Neural crest cell (in vitro differentiated cells): ENCODE measurements at places on chromosomes 3 and 15. TPM values are rescaled to one million over a fixed set of nuclear protein-coding genes. Genes with fewer than 3 reads are reported as not detected.

- DNase-seq, result no peak
- H3K36me3 ChIP-seq, result no peaks in the 10 kb centered on the region
- H3K4me3 ChIP-seq, result no peak overlapping the region
- H3K27me3 ChIP-seq, result no peaks in the 10 kb centered on the region
Observed at GRCh38 chr3:76198086-76198485, 412.7 kb upstream of the ZNF717 start.

The MYEF2 gene
- 110 and 111 TPM in 2 replicates for total RNA-seq

The CSPG5 gene
- total RNA-seq, result 21.9 and 23.3 TPM in 2 replicates

The ACSBG1 gene
- 4.9 and 5.5 TPM in 2 replicates for total RNA-seq

The CLDN18 gene
- total RNA-seq, result not detected in 2 replicates
